Hematopoietic multipotent progenitor cell treated with erythropoietin and hydrocortisone succinate and interleukin-3 and kit ligand, for 6 days (in vitro differentiated cells): ENCODE measurements at places on chromosomes 5 and 9.

DNA sequence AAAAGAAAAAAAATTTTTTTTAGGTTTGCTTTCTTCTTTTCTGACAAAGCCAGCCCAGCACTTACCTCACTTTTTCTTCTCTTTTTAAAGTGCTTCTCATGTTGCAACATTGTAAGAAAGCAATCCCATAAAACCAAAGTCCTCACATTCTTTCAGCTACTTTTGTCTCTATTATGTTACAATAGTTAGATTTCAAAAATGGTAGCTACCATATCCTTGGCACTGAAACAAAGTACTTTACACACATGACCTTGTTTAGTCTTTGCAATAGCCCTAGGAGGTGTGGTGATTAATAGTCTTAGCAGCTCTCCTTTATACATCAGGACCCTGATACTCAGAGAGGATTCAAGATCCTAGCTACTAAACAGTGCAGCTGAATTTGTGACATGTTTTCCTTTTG, 23.5 kb upstream of the CARTPT start:
- no peak for DNase-seq

DNA sequence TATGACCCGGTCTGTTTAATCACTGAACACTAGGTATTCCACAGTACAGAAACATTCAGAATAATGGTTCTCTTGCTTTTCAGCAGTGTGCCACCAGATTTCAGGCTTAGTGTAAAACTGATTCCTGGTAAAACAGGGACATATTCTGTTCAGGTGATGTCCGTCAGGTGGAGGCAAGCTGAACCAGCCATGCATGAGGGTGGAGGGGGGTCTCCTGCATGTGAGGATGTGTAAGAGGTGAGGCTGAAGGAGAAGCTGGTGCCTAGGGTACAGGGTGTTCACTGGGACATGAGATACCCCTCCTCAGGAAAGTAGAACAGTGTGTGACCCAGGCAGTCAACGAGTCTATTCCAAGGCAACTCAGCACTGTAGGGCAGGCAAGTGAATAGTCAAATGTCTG, 563.9 kb downstream of the BNC2 start:
- DNase-seq, result no peak

- no peak for DNase-seq
Measured at GRCh38 chr5:181170996-181171395, 23.6 kb downstream of the OR2V2 start.

DNA sequence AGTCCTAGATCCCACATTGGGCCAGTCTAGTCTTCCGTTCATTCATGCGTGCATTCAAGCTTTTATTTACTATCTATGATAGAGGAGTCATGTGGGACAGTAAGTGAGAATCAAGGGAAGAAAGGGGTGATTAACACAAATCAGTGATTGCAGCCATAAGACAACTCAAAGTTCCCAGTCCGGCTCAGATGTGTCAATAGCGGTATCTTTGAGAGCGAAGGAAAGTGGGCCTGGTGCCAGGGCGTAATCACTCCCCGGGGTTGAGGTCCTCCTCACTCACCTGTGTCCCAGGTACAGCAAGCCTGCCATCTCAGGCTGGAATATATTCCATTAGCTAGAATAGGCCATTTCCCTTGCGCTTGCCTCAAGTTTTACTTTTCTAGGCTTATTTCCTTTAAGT, 196.3 kb downstream of the ATP10B start:
- no peak for DNase-seq

- no peak for DNase-seq
Measured at GRCh38 chr5:78659114-78659513, 10.5 kb upstream of the LHFPL2 start.

GRCh38 chr5:73298251-73298771, 125.3 kb downstream of the TMEM174 start:
- no peak for DNase-seq

GRCh38 chr5:91053741-91054025, 329.4 kb downstream of the ARRDC3 start:
- no peak for DNase-seq

DNA sequence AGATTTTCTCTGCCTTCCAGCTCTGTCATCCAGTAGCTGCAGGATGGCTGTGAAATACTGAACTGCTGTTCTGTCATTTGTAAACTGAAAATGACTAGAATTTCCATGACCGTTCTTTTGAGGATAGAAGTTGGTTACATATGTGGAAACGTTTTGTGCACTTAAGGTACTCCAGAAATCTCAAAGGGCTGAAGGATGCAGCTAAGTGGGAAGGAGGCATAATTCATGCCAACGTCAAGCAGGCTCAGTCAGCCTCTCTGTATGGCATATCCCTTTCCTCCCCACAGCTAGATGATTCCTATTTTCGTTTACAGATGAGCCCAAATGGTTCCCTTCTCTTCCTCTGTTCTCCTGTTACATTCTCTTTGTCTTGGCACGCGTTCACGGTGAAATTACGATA, 257.6 kb downstream of the FBXL7 start:
- DNase-seq, result no peak

DNA sequence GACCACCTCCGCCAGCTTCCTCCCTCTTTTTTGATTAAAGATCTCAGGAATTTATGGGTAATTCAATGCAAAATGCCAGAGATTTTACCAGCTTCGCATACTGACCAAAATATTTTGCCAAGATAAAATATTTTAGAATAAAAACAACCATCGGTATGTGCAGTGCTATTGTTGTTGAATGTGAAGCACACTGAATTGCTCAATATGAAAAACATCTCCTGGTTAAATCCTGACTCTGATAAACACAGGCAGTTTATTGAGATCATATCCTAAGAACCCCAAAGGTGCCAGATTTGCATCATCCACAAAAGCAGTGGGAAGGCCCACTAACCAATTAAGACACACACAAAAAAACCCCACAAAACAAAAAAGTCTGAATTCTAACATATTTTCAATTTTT, 202.4 kb downstream of the GLIS3 start:
- no peak for DNase-seq

GRCh38 chr9:137417161-137418021, 5.6 kb downstream of the EXD3 start:
- DNase-seq, result no peak

DNA sequence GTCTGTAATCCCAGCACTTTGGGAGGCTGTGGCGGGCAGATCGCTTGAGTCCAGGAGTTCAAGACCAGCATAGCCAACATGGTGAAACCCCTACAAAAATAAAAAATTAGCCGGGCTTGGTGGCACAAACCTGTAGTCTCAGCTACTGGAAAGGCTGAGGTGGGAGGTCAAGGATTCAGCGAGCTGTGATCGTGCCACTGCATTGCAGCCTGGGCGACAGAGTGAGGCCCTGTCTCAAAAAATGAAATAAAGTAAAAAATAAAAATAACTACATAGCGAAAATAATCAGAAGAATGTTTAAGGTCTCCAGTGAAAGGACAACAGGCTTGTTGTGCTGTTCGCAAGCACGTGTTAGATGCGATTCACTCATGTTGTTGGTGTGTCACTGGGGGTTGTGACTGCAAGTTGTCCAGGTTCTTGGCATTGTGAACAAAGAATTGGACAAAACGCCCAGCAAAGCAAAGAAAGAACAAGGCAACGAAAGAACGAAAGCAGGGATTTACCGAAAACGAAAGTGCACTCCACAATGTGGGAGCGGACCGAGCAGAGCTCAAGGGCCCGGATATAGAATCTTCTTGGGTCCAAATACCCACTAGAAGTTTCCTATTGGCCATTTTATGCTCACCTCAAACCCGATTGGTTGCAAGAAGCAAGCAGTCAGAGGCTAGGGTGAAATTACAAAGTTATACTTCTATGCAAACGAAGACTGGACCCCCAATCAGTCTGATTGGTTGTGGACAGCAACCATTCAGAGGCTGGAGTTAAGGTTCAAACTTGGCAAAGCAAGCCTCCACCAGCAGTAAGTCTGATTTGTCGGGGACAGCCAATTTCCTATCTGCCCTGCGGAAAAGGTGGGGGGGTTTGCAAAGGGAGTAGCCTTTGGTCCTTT, 844 bp upstream of the MCCC2 start:
- peak; percentile 49 for DNase-seq

GRCh38 chr9:107675351-107676259, 186.0 kb upstream of the KLF4 start:
- DNase-seq, result peak; percentile 34

DNA sequence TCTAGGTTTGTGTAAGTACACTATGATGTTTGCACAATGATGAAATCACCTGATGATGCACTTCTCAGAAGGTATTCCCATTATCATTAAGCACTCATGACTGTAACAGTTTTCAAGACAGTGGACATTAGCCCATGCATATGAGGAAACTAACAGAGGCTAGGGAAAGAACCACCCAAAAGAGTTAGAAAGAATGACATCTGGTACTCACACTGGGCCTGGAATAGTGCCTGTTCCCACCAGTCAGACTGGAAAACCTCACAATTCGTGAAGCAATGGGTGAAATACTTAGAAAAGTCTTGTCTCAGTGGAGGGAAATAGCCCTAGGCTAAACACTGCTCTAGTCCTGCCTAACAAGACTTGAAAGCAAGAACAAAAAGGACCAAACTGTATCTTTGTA, 117.4 kb upstream of the GDNF start:
- no peak for DNase-seq

DNA sequence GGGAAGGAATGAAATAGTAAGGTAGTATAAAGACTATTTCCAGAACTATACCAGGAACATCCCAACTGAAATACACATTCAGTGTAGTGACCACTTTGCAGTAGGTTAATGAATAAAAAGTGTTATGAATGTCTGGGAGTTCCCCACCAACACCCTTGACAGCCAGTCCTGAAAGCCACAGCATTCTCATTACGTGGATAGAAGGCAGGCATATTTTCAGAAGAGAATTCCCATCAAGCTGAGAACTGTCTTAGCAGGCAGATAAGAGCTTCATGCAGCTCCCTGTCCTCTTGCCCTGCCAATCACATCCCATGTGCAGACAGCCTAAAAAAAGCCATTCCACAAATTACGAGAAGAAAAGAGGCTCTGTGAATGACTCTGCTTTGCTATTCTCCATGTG, 695.0 kb downstream of the DTWD2 start:
- no peak for DNase-seq

DNA sequence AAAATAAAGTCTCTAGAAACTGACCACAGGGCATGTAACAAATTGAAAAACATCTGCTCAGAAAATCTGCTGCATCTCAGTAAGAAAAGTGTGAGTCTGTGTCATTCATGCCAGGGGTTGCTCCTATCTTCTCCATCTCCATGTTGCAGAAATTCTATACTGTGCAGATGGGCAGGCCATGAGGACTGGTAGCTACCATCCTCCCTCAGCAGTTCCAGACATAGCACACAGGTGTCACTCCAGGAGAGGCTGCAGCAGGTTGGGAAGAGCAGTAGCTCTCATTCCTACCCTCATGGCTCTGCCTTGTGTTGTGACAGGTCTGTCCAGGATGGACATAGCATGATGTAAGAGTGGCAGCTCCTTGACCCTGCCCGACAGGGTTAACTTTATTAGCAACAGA, 173.4 kb downstream of the NDUFS4 start:
- no peak for DNase-seq

GRCh38 chr9:8738945-8739344, 939.4 kb upstream of the DMAC1 start:
- no peak for DNase-seq

DNA sequence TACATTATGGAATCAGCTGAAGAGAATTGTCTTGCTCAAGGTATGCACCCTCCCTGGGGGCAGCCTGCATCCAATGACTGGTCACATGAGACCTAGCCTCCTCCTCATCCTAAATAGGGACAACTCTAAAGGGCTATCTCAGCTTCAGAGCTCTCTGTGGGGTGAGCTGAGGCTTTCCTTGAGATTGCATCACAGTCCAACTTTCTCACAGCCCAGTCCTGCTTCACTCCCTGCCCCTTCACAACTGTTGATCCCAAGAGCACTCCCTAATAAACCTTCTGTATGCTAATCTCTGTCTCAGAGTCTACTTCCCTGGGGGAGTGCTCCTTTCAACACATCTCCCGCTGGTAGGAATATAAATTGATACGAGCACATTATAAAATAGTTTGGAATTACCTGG, 44.1 kb upstream of the ERBIN start:
- no peak for DNase-seq

DNA sequence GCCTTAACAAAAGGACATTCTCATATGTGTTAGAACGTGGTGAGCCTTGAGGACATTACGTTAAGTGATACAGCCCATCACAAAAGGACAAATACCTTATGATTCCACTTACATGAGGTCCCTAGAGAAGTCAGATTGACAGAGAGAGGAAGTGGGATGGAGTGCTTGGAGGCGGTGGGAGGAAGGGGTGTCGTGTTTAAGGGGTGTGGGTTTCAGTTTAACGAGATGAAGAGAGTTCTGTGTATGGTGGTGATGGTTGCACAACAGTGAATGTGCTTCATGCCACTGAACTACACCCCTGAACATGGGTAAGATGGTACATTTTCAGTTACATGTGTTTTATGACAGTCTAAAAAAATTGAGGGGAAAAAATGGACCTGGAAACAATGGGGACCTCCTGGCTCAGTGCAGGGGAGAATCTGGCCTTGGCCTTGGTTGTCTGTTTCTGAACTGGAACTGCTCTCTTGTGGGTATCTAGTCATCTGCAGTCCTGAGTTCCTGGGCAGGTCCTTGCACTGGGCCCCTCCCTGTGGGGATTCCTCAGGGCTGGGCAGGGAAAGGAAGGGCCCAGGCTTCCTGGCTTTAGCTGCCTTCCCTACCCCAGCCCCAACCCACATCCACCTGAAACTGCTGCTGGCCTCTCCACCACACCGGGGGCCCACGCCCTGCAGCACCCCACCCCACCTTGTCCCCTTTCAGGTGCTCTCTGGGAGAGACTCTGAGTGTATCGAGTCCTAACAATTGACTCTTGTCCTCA, 17.8 kb downstream of the LRRC8A start:
- DNase-seq, result peak; percentile 66
